ENCODE measurements at places on chromosomes 7 and 10.

DNA sequence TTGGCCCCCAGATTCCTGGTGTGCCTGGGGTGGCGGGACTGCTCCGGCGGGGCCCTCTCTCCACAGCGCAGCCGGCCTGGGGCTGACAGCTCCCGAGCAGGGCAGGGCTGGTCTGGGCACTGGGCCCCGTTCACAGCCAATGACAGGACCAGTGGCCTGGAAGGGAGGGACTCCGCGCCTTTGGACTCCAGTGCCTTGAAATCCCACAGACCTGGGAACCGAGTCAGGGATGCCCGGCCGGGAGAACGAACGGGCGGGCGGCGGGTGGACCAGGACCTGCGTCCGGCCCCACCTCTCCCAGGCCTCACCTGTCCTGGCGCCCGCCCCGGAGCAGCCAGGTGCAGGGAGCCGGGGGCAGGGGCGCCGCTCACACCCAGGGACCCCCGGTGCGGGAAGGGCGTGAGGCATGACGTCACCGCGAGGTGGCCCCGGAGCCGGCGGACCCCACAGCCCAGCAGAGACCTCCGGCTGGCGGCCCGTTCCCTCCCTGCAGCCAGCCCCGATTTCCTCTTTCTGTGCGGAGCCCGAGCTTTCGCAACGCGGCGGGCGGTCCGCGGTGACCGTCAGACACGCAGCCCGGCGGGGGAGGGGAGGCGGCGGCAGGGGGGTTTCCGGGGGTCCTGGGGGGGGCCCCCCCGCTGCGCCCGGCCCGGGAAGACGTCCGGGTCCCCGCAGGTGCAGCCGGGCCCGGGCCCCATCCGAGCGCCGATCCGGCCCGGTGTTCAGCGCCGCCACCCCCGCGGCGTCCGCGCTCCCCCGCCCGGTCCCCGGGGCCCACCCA, 743 bp downstream of the ADAP1 start:
- no peak for DNase-seq

DNA sequence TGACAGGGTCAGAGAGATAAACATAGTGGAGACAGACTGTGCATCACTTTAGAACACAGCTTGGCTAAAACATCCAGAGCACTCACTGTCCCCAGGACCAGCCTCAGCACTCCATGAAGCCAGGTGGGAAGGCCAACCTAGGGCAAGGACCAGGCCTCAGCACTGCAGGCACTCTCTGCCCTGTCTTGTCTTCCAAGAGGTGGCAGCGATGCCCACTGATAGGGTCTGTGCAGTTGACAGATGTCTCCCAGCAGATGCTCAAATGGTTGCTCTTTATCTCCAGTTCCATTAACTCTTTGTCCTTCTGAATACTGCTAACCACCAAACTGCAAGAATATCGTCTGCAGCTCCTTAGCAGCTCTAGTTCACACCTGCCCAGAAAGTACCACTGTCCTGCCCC, 9.1 kb downstream of the DDX56 start:
- DNase-seq: no peak

- no peak for DNase-seq
These were observed 83.3 kb downstream of the ELMO1 start for GRCh38 chr7:37365405-37365804.

- no peak for DNase-seq
These were observed 130.9 kb downstream of the PTPN20 start for GRCh38 chr10:47042199-47042473.

- DNase-seq: no peak
These were observed 104.6 kb downstream of the PPP1R9A start for GRCh38 chr7:95011995-95012394.

- DNase-seq: no peak
These were observed 22.6 kb downstream of the EPDR1 start for GRCh38 chr7:37942934-37943610.

DNA sequence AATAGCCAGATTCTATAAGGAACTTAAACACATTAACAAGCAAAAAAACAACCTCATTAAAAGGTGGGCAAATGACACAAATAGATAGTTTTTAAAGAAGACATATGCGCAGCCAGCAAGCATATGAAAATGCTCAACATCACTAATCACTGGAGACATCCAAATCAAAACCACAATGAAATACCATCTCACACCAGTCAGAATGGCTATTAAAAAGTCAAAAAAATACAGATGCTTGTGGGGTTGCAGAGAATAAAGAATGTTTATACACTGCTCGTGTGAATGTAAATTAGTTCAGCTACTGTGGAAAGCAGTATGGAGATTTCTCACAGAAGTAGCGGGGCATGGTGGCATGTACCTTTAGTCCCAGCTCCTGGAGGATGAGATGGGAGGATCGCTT, 164.0 kb downstream of the CHRM2 start:
- no peak for DNase-seq

DNA sequence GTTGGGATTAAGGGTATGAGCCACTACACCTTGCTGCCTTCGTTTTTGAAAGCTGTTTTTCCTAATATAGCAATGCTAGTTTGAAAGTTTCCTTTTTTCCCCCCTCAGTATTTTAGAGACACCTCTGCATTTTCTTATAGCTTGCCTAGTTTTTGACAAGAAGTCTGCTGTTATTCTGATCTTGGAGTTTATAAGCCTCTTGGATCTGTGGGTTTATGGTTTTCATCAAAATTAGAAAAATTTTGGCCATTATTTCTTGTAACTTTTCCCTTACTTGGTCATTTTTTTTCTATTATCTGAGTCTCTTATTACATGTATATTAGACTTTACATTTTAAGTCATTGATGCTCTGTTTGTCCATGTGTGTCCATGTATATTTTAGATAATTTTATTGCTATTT, 57.2 kb downstream of the SHOC2 start:
- DNase-seq: no peak

DNA sequence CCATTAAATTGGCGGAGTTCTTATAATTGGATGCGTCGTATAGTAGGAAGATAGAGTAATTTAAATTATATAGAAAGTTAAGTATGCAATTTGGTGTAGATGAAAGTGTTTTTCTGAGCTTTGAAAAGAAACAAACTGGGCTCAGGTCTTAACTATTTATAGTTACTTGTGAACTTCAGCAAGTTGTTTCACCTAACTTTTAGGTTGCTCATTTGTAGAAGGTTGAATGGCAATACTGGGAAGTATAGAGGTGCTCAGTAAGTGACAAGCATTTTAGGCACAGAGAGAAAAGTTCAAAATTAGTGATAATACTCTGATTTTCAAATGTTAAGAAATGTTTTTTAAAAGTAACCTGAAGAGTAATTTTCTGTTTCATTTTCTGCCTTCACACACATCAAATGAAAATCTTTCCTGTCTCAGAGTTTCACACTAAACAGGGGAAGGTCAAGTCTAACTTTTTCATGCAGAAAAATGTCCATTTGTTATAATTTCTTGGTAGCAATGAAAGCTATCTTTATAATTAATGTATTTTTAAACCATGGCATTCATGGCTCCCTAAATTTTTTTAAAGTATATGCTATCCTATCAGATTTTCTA, 146.5 kb downstream of the PHF14 start:
- no peak for DNase-seq

GRCh38 chr7:92612501-92612900, 22.3 kb upstream of the FAM133B start:
- DNase-seq: peak; percentile 26

DNA sequence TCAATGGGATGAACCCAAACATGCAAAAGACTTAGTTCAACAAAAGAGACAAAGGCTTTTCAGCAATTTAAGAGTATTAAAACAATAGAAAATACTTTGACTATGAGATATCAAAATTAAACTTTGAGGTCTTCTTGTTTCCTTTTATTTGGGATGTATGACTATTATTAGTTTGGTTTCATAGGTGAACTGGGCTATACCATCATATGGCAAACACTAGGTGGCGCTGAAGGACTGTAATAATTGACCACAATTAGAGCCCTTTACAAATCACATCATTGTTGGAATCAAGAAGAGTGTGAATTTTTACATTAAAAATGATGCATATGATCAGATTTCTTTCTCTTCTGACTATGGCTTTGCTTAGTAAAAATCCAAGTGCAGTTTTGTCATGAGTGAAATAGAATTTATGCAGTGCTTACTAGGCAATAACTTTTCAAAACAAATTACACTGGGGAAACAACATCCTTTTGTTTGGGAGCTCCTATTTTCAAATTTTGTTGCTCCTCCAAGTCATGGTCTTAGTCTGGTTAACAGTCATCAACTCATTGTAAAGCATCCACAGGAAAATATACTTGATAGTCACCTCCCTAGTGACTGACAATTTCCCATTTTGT, 14.7 kb upstream of the NXPH1 start:
- peak; percentile 3 for DNase-seq
